ENCODE measurements at places on chromosomes 3 and 15. TPM values are rescaled to one million over a fixed set of nuclear protein-coding genes. Genes with fewer than 3 reads are reported as not detected.

DNA sequence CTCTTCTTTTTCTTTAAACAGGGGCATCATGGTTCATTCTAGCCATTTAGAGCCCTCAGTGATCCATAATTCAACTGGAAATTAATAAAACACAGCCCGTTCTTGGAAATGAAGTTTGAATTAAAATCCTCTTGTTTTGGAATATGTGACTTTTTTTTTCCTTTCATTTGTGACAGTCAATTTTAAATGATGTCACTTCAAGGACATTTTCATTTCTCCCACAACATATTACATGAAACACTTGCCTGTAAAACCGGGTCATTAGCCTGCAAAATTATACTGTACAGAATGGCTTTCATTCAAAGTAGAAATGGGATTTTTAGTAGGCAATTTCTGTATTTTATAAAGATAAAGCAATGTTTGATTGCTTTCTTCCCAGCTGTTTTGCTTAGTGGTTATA is 789 bp upstream of the SEMA6D start:
- no peaks in the 10 kb centered on the region for H3K36me3 ChIP-seq
- peak overlapping the region; percentile 66 for H3K4me3 ChIP-seq
- peaks cover 11% of the 10 kb centered on the region for H3K4me1 ChIP-seq
- no peak for DNase-seq

GRCh38 chr15:39685999-39686613 is 96.5 kb downstream of the FSIP1 start:
- H3K4me1 ChIP-seq, result no peaks in the 10 kb centered on the region
- DNase-seq, result no peak
- H3K27me3 ChIP-seq, result no peaks in the 10 kb centered on the region
- no peaks in the 10 kb centered on the region for H3K36me3 ChIP-seq

DNA sequence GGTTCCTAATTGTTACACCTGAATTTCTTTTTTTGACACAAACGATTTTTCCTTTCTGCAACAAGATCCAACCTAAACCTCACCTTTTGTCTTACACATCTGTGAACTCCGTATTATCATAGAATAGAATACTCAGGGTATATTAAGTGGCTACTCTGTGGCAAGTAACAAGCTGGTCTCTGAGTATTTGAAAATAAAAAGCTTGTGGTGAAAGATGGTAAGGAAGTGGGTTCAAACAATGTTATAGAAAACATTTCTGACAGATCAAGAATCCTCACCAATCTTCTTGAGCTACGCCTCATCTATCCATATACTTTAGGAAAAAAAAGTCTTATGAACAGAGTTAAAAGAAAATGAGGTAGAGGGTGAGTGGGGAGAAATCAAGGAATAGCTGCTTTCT is 3.5 kb upstream of the ANKRD28 start:
- H3K27me3 ChIP-seq, result no peaks in the 10 kb centered on the region
- H3K4me3 ChIP-seq, result no peak overlapping the region
- H3K4me1 ChIP-seq, result peaks cover 40% of the 10 kb centered on the region
- no peak overlapping the region for H3K27ac ChIP-seq

GRCh38 chr3:23653647-23654525 is 151.9 kb upstream of the UBE2E1 start:
- no peak for DNase-seq
- H3K36me3 ChIP-seq, result no peaks in the 10 kb centered on the region
- H3K4me3 ChIP-seq, result no peak overlapping the region
- H3K4me1 ChIP-seq, result no peaks in the 10 kb centered on the region

DNA sequence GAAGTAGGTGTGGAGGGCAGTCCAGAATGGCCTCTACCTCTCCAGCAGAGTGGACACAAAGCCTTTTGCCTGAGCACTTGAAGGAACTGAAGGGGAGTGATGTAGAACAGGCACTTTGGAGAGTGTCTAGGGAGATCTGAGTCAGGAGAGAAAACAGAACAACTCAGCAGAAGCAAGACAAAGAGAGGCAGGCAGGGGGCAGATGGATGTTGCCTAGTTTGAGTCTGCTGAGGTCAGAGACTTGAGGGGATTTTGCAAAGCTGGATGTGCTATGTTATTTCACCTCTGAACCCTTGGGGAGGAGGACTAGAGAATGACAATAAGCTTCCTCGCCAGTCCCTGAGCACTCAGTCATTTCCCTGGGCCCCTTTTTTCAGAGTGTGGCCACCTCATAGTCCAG is 366.4 kb downstream of the EPHB1 start:
- H3K27me3 ChIP-seq, result no peaks in the 10 kb centered on the region
- no peak overlapping the region for H3K4me3 ChIP-seq
- no peak for DNase-seq
- H3K36me3 ChIP-seq, result no peaks in the 10 kb centered on the region

GRCh38 chr3:124209426-124209825 is 217.5 kb upstream of the ROPN1 start:
- no peak overlapping the region for H3K4me3 ChIP-seq
- DNase-seq, result no peak

GRCh38 chr3:39505866-39506742 is 38.6 kb downstream of the MOBP start:
- H3K4me3 ChIP-seq, result no peak overlapping the region
- H3K4me1 ChIP-seq, result peaks cover 6% of the 10 kb centered on the region
- no peaks in the 10 kb centered on the region for H3K36me3 ChIP-seq
- no peak overlapping the region for H3K27ac ChIP-seq
- peaks cover 21% of the 10 kb centered on the region for H3K27me3 ChIP-seq

FSTL1 gene
- 221 TPM for total RNA-seq

CLRN1 gene
- not detected for total RNA-seq

TTLL13 gene
- not detected for total RNA-seq
